ENCODE measurements at places on chromosomes 7 and 10.

- no peak for DNase-seq
These were observed 4.2 kb downstream of the GDF2 start for GRCh38 chr10:47326306-47326926.

GRCh38 chr7:45874408-45875131 is 1.7 kb upstream of the CCDC201 start:
- DNase-seq = peak; percentile 76

GRCh38 chr7:51256209-51256781 is 60.3 kb downstream of the COBL start:
- no peak for DNase-seq

DNA sequence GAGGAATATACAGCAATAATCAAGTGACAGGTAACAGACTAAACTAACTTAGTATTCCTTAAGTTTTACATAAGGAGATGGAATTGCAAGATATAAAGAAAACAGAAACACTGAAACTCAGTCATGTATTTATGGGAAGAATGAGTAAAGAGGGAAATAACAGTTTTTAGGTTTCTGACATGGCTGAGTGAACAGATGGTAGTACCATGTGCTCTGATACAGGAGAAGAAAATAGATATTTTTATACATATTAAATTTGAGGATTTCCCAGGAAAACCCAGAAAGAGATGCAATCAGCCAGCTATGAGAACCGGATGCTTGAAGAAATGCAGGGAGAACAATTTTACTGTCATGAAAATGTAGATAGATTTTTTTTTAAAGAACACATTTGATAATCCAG is 669.5 kb upstream of the GRM3 start:
- no peak for DNase-seq

DNA sequence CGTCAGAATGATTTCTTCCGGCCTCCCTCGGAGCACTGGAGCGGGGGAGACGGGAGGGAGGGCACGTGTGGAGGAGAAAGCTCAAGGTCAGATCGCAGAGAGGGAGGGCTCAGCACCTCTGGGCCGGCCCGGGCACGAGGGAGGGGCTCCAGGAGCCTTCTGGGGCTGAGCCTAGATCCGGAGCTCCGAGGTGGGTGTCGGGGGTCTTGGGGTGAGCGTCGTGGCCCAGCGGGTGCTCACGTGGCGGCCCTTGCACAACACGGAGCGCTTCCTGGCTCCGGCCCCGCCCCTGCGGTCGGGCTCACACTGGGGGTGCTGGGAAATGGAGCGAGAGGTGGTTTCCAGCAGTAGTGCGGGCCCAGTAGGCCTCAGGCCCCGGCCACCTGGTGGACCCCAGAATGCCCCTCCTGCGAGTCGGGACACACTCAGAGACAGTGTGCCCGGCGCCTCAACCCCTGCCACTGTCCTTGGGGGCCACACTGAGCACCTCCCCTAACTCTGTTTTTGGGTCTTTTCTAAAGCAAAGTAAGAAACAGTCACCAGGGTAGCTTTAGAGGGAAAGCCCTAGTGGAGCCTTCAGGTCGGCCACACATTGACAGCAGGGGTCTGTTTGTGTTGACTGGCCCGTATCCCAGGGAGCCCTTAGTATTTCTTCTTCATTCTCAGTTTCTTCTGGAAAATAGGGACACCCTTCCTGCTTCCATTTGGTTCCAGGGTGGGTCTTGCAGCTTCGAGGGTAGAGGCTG is 798 bp downstream of the PPIF start:
- peak; percentile 67 for DNase-seq

All from AG08395 (cell line).